Activated CD4-positive, alpha-beta T cell treated with anti-CD3 and anti-CD28 coated beads, Interleukin-2, amount 50 U/mL, for 4 hours (primary cell): ENCODE measurements at places on chromosomes 7 and 10.
A peak's percentile ranks its signal among the peaks of the same experiment; 100 is the strongest.

DNA sequence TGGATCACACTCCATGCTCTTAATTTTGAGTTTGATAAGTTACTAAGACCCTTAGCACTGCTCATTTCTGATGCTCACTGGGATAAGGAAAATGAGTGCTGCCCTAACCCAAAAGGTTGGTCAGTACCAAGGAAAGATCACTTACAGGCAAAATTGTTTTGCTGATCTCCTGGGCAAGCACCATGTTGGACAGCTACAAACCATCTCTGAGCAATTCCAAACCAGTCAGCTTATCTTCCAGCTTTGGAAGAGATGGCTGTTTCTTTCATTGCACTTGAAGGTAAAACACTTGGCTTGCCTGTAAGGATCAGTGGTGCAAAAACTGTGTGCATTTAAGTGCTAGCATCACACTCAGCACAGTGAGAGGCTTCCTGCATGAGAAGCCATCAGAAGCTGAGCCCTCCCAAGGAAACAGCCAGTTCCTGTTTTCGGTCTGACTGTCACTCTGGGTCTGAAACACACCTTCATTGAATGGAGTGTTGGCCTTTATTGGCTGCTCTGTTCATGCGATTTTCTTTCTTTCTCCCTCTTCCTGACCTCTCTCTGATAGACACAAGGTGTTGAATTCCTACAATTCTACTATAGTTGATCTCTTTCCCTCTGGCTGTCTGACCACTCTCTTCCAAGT, 126.4 kb upstream of the GHITM start:
- no peak for DNase-seq

DNA sequence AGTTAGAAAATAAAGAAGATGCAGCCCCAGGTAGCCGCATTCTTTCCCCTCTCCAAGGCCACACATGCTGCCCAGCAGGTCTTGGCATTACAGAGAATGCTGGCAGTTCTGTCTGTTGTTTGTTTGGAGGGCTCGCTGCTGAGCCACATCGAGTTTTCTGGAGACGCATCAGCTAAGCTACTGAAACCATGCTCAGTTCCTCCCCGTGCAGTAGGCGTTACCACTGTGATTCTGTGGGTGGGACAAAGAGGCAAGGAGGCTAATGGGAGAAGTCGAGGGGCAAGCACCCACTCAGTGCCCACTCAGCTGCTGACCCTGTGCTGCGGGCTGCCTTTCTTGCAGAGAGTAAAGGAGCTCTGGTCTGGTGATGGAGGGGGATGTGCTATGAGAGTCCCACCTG, 15.5 kb upstream of the GTPBP4 start:
- DNase-seq = no peak

GRCh38 chr10:36280890-36281499, 638.9 kb upstream of the FZD8 start:
- no peak for DNase-seq

GRCh38 chr10:22253580-22253882, 35.7 kb upstream of the EBLN1 start:
- DNase-seq = peak; percentile 35

GRCh38 chr10:8066124-8066523, 11.6 kb downstream of the GATA3 start:
- no peak for DNase-seq

DNA sequence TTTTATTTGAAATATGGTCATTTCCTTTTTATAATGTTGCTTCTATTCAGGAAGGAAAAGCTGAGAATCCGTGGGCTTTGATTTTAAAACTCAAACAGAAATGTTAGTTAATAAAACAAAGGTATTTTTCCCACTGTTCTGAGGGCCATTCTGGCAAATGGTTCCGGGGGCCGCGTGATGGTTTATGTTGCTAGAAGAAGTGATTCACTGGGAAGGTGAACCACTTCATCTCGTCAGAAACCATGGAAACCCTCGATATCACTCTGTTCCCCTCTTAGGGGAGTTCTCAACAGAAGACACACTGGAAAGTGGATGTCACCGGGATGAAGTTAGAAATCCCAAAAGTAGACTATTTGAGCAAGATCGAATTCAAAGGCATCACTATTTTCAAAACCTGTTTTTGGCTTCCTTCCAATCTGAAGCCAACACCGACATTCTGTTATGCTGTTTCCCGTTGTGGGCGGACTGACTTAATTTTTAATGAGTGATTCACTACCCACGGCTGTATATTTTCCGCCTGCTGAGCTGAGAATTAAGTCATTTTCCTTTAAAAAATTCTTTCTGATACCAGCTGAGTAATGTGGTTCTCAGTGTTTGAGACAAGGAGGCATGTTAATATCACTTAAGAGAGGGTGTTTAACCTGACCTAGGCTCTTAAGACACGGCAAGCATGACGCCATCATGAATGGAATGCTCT, 84.1 kb downstream of the PTPRE start:
- DNase-seq = peak; percentile 59

GRCh38 chr10:76050291-76050625, 618.8 kb downstream of the LRMDA start:
- DNase-seq = no peak

DNA sequence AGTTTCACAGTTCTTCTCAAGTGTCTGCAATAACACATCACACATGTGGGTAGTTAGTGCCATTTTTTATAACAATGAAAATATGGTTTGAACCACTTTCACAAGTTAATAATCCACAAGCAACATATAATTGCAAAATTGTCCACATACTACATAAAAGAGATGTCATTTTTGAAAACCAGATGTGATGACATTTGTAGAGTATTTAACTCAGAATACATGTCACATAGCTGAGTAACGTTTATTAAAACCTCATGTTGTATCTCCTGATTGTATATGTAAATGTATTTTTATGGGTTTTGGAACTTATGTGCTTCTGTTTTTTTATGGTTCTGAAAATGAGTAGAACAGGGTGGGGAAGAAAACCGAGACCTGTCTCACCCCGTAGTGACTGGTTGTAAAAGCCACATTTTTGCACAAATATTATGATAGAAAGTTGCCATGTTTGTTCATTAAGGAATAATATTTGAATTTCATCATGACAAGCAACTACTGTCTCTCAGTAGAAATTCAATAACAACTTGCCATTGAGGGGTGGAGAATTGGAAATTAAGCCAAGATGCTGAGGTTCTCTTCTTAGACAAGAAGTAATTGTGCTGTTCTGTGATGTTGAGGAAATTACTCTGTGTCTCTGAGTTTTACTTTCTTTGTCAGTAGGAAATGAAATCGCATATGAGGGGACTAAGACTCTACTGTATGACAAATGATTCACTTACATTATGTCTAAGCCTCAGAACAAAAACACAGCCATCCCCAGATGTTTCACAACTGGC, 29.2 kb upstream of the EGFR start:
- DNase-seq = no peak

DNA sequence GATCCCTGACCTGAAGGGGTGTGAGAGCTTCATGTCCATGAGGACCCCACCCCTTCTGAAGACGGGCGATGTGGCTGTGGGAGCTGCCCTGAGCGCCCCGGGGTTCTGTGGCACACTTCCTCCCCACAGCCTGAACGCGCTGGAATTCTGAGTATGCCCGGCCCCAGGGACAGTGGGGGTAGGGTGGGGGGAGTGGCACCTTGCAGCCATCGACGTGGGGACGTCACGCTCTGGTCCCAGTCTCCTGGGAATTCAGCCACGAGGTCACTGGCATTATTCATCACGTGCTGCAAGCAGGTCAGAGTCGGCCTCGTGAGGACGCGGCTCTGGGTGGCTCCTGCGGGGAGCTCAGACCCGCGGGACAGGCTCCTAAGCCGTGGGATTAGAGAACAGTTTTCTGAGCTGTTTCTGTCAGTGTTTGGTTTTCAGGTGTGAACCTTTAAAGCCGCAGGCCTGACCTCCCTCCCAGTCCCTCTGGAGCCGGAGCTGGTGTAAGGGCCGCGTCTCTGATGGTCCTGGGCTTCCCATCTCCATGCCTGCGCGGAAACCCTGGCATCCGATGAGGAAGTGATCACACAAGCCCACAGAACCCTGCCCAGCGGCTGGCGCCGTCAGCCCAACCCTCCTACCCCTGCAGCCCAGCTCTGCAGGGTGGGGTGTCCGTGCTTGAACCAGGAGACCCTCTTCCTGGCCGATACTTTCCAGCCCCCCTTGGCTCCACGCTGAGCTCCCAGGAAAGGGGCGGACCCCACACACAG, 16.1 kb downstream of the GPR146 start:
- DNase-seq = no peak

GRCh38 chr7:104124469-104124868, 83.3 kb downstream of the ORC5 start:
- no peak for DNase-seq

DNA sequence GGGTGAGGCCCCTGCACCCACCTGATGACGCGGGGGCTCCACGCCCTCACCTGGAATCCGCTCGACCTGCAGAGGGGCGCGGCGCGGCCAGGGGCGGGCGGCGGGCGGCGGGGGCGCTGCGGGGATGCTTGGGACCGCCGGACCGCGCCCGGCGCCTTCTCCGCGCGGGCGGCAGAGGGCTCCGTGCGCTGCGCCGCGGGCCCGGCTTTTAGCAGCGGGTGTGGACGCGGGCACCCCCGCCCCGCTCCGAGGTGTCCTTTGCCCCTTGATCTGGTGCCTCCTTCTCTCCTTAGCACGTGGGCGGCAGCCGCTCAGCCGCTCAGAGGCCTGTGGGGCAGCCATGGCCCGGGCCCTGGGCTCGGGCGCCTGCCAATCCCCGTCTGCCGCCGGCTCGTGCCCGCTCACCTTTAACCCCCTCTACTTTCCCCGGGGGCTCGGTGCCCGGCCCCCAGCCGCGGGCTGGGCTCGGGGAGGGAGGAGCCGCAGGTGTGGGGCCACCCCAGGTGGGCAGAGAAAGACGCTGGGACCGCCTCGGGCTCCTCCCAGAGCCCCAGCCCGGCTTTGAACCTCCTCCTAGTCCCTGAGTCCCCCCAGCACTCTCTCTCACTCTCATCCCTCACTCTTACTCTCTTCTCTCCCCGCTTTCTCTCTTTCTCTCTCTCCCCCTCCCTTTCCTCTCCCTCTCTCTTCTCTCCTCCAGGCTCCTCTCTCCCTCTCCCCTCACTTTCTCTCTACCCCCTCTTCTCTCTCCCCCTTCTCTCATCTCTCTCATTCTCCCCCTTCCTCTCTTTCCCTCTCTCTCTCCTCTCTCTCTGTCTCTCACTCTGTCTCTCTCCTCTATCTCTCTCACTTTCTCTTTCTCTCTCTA, 19.7 kb upstream of the VPS37D start:
- DNase-seq = no peak

DNA sequence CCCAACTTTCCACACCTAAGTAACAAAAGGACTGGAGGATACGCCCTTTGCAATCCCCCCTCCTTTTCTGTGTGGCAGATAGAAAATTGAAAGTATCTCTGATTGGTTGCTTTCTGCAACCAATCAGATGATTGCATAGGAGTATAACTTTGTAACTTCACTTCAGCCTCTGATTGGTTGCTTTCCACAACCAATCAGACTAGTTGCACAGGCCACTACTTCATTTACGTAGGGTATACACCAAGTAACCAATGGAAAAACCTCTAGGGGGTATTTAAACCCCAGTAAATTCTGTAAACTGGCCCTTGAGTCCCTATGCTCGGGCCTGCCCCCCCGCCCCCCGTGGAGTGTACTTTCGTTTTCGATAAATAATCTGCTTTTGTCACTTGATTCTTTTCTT, 1080.4 kb downstream of the CNTNAP2 start:
- no peak for DNase-seq

DNA sequence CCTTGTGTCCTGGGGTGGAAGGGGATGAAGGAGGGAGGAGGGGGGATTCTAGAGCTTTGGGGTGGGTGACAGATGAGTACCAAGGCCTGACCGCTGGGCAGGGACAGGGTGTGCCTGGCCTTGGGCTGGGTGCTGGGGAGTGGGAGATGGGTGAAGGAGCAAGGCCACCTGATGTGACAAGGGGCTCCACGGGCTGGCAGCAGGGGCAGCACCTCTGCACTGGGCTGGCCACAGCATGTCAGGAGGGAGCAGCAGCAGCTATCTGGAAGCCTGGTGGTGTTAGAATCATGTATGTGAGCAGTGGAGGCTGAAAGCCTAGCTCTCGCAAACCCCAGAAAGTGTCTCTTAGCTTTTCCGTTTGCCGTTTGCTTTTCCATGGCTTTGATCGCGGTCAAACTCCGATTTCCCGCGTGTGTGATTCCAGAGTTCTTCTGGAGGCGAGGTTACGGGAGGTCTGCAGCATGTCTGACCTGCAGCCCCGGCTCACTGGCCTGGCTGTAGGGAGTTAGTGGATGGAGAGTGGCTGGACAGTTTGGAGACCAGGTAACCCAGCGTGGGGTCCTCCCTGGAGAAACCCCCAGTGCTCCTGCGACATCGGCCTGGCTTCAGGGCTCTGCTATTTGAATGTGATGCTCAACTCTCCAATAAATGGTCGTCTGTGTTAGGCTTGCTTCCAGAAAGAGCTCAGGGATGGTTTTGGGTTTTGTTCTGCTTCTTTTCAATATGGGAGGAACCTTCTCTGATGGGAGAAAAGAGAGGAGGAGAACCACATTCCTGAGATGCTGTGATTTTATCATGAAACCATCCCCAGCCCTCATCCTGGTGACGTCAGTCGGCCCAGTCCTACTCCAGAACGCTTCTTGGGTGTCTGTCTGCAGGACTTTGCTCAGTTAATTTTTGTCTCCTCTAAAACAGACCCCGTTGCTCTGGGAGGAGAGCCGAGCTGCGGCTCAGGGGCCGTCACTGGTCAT, 105.5 kb downstream of the CUX1 start:
- DNase-seq = no peak

GRCh38 chr10:121332829-121333765, 265.1 kb downstream of the FGFR2 start:
- no peak for DNase-seq

GRCh38 chr7:33632840-33633525, 272.4 kb upstream of the BMPER start:
- no peak for DNase-seq

- DNase-seq = no peak
Measured at GRCh38 chr7:76340617-76341131, 18.1 kb downstream of the YWHAG start.

DNA sequence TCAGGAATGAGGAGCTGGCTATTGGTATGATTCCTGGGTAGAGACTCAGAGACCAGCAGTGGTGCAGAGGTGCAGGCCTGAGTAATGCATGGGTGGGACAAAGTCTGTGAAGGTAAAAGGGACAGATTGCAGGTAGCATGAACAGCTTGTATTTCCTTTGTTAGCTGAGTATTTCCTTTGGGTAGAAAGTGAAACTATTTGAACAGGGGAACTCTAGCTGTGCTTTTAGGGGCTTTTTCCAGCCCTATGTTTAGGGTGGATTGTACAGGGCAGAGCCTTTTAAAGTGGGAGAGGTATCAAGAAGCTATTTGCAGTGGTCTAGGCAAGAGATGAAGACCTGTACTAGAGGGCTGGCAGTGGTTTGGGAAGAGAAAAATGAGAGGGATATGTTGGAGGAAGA, 739.9 kb downstream of the REEP3 start:
- DNase-seq = no peak

GRCh38 chr10:128839134-128839533, 627.9 kb upstream of the MGMT start:
- no peak for DNase-seq
